NCI-H526 (cell line): ENCODE measurements at places on chromosomes 1 and 21.

DNA sequence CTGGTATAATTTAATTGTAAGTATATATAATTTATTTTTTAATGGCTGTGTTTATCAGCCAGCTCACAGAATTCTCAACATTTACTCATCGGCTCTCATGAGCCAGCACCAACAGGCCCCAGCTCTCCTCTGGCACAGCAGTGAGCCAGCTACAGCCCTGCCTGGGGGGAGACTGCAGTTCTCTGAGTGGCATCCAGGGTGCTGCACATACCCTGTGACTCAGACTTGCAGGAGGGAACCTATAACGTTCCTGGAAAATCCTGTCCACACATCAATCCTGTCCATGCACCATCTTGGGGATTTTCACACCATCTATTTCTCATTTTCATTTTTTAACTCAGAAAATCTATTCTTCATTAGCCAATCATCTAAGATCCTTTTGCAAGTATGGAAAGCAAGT lies 36.5 kb downstream of the FHAD1 start:
- no peak for DNase-seq

DNA sequence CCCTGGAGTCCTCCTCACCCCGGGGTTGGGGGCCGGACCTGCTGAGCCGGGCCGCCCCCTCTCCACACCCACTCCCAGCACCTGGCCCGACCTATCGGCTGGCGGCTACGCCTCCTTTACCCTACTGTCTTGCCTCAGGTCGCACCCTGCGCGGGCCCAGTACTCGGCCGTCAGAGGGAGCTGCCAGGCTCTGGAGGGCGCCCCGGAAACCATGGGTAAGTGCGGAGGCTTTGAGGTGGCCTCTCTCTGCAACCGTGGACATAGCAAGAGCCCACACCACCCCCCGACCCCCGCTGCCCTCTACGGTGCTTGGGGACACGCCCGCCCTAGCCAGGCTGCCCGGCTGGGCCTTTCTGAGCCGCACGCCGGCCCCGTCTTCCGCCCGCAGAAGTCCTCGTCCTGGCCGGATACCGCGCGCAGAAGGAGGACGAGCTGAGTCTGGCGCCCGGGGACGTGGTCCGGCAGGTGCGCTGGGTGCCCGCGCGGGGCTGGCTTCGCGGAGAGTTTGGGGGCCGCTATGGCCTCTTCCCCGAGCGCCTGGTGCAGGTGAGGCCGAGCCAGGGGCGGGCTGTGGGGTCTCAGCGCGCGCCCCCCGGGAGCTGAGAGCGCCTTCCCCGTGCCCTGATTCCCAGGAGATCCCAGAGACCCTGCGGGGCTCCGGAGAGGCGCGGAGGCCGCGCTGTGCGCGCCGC lies at the start of gene SH3D21:
Gene SH3D21, plus strand, starts transcription at position 159 of the 692 bp plus-strand sequence. Its CDS starts 53 bp downstream, at position 212.
- DNase-seq, result peak; percentile 94

DNA sequence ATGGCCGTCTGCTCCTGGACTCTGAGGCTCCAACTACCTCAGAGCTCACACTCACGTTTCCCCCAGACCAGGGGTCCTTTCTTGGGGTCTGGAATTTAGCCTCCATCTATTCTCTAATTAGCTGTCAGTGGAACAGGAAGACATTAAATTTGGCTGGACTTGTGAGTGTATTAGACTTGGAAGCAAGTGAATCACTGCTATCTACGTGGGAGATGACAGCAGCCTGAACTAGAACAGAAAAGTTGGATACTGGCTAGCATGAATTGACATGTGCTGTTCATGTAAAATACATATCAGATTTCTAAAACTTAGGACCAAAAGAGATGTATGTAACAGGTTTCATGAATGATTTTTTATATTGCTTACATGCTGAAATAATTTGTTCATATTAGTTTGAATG lies 28.0 kb downstream of the TAF5L start:
- no peak for DNase-seq

DNA sequence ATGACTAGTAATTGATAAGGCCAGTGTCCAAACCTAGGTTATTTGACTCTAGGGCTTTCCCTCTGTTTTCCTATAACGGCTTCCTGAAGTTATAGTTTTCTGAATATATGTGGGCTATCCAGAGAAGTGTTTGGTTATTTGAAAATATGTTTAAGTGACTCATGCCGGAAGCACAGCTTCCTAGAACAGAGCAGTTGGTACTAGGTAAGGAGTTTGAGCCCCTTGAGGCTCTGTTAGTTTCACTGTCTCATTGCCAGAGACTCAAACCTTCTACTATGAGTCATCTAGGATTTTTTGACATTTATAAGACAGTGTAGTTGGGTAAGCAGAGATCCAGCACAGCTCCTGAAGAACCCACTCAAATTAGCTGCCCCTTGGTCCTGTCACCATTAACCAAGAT lies 27.1 kb upstream of the LEPR start:
- DNase-seq, result no peak

DNA sequence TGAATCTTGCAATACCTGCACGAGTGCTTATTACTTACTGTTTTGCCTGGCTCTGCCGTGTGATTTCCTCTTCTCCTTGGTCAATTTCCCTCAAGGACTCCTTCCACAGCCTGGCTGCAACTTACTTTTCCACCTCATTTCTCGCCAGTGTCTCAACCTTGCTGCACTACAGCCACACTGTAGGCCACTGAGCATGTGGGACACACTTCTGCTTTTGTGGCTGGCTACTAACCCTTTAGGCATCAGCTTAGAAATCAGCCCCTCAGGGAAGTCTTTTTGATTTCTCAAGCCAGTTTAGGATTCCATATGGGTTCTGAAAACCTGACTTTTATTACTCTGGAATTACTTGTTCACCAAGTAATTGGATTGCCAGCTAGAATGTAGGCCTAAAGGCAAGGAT lies 5.2 kb upstream of the DMRTB1 start:
- no peak for DNase-seq
